Stimulated activated CD8-positive, alpha-beta memory T cell treated with anti-CD3 and anti-CD28 coated beads, Interleukin-4, amount 100 ng/mL, for 48 hours (primary cell): ENCODE measurements at places on chromosomes 6 and 20.

GRCh38 chr6:24117021-24117420 is 9.0 kb upstream of the NRSN1 start:
- no peak for DNase-seq

DNA sequence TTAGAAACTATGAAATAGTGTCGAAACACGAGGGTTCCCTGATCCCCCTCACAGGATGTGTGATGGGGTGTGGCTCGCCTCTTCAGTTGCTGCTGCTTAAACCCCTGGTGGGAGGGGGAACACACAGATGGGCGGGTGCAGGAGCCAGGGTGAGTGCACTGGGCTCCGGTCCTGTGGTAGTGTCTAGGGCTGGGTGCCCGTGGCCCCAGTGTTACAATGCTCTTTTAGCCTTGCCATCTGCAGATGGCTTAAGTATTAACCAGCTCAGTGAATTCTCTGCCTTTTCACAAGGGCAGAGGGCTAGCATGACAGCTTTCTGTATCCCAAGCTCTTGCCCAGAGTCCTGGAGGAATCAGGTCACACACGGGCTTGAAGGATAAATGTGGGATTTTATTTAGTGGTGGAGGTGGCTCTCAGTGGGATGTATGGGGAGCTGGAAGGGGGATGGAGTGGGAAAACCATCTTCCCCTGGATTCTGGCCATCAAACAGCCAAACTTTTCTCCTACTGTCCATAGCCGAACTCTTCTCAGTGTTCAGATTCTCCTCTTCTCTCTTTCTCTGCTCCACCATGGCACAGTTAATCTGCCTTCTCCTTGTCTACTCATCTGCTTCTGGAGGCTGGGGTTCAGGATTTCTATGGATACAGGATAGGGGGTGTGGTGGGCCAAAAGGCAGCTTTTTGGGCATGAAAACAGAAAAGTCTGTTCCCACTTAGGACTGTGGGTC is 659.0 kb downstream of the EPM2A start:
- DNase-seq = no peak

- no peak for DNase-seq
Measured at GRCh38 chr20:34385464-34385863, 22.4 kb downstream of the ITCH start.

GRCh38 chr6:143970456-143971218 is 37.4 kb downstream of the PLAGL1 start:
- no peak for DNase-seq

GRCh38 chr6:27492631-27493190 is 19.8 kb upstream of the ZNF184 start:
- no peak for DNase-seq
